Hematopoietic multipotent progenitor cell treated with erythropoietin and hydrocortisone succinate and interleukin-3 and kit ligand, for 8 days (in vitro differentiated cells): ENCODE measurements at places on chromosomes 4 and X.

DNA sequence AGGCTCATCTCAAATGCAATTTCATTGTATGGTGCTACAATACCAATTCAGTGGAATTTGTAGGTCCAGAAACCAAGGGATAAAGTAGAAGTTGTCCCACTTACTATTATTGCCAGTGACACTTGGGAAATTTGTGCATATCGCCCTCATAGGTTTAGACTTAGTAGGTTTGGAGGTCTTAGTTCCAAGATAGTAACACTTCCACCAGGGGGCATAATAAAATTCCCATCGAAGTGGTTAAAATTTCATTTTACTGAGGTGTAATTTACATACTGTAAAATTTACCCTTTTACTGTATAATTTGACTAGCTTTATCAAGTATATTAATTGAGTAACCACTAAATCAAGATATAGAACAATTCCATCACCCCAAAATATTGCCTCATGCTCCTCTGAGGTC, 174.6 kb downstream of the INPP4B start:
- DNase-seq = no peak

- no peak for DNase-seq
Measured at GRCh38 chrX:108313669-108314068, 124.6 kb downstream of the COL4A6 start.

GRCh38 chr4:101370663-101371210, 23.4 kb upstream of the PPP3CA start:
- DNase-seq = no peak

DNA sequence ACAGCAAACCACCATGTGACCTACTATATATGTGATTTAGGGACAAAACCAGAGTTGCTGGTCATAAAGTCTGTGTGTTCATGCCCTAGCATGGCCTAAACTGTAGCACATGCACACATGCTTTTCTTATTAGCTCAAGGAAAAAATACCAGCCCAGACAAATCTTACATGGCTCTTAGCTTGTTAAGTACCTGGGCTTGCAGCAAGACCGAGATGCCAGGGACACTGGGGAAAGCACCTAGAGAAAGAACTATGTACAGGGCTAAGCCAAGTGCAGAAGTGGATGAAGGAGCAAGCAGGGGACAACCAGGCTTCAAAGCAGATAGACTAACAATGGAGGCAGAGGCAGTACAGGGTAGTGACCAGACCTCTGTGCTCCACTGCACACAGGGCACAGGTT, 3.4 kb upstream of the GABRE start:
- DNase-seq = no peak

- no peak for DNase-seq
Measured at GRCh38 chrX:108361316-108361715, 76.9 kb downstream of the COL4A6 start.

GRCh38 chr4:67712000-67712625, 11.2 kb upstream of the UBA6 start:
- no peak for DNase-seq

- DNase-seq = no peak
Measured at GRCh38 chr4:44914748-44915147, 188.4 kb upstream of the GNPDA2 start.

- no peak for DNase-seq
Measured at GRCh38 chr4:186749611-186750281, 26.1 kb upstream of the FAT1 start.

DNA sequence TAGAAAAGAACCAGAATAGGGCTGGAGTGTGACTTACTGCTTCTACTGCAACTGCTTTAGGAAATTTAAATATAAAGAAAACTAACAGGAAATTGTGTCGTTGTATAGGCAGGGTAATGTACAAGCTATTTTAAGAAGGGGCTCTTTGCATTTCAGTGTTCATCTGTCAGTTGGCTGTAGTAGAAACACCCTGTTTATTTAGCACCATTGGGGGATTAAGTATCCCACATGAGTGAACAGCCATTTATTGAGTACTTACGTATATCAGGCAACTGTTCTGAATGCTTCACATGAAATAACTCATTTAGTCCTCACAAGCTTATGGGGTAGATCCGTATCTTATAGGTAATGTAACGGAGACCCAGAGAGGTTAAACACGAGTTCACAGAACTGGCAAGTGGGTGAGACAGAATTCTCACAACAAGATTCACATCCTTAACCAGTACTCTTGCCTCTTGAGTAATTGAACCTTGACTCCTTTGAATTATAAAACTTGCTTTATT, 23.9 kb downstream of the STIM2 start:
- DNase-seq = no peak

DNA sequence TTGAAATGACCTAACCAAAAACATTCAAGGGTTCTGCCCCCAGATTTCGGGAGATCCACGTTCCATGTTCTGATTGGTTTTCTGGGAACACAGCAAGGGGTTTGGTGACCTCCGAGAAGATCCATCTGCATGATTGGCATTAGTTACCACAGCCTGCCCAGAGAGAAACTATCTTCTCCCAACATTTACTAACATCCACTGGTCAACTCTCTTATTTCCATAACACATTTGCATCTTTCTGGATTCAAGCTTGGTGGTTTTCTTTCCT, 15.6 kb downstream of the SHOX start:
- no peak for DNase-seq

GRCh38 chr4:147118528-147118927, 172.9 kb upstream of the TTC29 start:
- DNase-seq = no peak

DNA sequence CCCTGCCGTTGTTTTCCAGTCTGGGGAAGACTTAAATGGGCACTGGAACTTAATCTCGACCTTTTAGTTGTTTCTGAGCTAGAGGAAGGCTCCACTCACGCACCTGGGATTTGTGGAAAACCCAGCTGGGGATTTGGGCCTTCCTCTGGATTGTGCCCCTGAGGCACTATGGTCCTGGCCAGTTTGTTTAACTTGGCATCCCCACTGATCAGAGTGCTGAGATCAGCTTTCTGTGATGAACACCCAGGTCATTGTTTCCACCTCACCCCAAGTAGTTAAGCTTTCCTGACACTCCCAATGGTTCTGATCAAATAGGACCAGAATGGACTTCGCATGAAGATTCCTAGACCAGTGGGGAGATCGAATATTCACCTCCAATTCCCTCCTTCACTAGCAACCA, 20.5 kb upstream of the NAP1L5 start:
- DNase-seq = no peak

DNA sequence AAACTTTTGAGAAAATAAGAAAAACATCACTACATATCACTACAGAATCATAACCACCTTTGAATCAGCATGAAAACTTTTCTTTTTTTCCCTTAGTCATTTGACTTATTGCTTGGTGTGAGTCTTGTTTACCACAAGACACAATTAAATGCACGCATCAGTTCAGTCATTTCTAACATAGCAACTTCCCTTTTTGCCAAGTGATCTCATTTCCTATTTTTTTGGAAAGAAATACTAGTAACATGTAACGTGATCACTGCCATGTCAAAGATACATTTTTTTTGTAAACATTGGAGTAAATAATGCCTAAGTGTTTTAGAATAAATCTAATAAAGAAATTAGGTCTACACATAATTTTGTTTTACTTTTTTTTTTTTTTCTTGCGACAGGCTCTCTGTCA, 5.1 kb upstream of the CXCL8 start:
- peak; percentile 58 for DNase-seq

DNA sequence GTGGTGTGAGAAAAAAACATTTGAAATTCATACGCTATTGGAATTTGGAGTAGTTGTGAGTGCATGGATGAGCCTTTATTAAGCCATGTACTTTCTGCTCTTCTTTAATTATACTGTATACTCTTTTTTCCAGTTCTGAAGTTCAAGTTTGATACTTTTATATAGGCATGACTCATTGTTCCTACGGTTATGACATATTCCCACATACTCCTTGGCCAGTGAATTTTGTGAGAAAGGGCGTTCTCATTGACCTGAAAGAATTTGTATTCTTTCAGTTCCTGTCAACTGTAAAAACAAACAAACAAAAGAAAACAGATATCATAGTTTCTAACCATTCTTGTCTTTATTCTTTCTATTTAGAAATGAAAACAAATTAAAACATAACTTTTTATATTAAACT, 407.3 kb downstream of the MAPK10 start:
- no peak for DNase-seq

DNA sequence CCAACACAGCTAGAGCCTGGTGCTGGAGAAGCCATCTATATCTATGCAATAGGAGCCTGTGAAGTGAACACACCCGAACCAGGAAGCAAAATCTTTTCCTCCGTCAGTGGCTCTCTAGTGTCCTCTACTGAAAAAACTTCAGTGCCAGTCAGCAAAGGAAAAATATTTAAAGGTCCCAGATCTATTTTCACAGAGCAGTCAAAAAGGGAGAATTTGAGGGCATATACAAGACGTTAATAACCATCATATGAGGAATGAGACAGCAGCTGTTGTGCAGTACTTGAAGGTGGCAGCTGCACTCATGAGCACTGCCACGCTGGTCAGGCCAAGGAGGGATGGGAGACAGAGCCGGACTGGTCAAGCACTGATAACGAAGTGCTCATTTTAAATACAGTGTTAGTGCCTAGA, 14.4 kb downstream of the MCUB start:
- DNase-seq = peak; percentile 68

- DNase-seq = no peak
Measured at GRCh38 chr4:153113061-153113837, 91.0 kb upstream of the TRIM2 start.

DNA sequence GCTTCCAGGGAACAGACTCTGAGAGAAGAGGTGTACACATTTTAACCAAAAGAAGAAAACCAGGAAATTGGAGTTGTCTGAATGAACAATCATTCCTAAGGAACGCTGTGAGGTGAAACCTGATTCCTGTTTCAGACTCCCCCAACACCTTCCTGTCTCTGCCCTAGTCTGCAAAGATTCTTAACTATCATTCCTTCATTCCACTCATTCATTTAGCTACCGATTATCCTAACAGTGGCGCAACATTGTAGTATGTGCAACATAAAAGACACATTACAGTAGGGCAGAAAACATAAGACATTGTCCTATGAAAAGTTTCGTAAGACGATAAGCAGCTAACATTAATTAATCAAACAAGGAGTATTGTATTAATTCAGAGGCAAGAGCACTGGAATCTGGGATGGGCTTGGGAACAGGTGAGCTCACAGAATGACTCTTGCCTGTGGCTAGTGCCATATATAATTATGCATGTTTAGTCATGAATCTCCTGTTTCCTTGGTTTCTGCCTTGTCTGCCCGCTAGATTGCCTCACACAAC, 23.8 kb upstream of the ADH7 start:
- no peak for DNase-seq
